ENCODE measurements at places on chromosomes 7 and 10.

DNA sequence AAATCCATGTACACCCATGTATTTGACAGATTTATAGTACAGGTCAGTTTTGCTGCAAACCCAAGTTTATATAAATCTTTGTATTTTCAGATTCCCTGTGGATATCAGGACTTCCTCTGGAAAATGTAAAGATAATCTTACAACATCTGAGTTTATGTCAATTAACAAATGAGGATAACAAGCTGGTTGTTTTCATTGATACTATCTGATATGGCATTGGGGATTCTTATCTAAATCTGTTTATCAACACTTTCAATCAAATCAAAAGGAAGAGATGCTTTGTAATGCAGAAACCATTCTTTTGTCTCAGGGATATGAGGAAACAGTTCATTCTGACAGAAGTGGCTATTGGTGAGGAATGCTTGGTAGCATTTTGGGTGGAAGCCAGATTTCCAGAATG, 64.9 kb upstream of the FAM204A start:
- no peak for DNase-seq

DNA sequence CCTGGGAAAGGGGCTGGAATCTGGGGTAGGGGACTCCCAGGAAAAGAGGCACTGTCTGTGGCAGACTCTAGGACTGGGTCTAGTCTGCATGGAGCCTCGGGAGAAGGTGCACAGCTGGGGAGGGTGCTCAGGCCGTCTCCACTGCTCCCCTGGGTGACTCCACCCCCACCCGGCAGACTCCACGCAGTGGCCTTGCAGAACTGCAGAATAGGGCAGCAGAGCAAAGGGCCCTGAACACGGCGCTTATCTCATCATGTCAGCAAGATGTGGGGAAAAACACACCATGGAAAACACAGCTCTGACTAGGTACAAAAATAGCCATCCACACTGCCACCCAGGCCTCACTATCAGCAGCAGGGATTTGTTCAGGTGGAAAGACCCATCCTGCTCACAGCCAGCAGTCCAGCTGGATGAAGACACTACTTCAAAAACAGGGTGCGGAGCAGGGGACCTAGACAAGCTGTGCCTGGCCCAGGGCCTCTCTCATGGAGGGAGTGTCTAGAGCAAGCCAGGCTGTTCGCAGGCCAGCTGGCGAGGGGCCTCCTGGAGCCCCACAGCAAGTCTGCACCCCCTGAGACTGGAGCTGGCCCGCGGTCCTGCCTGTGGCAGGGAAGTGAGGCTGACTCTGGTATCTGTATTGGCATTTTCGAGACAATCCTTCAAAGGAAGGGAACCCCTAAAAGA, 11.7 kb downstream of the MAT1A start:
- DNase-seq = no peak

DNA sequence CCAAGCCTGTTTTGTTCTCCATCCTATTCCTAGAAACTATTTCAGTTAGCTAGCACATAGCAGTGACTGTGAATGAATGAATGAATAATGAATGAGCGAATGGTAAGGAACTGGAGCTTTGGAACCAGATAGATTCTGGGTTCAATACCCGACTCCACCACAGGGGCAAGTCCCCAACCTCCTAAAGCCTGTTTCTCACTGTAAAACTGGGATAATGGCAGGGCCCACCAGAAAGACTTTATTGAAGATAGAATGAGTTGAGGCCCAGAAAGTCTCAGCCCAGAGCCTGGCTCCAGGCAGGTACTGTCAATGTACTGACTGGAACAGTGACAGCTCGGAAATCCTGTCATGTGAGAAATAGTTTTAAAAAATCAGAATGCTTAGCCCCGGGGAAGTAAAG, 1.1 kb upstream of the CDH23 start:
- no peak for DNase-seq

GRCh38 chr10:19815731-19816410, 361 bp upstream of the PLXDC2 start:
- no peak for DNase-seq

DNA sequence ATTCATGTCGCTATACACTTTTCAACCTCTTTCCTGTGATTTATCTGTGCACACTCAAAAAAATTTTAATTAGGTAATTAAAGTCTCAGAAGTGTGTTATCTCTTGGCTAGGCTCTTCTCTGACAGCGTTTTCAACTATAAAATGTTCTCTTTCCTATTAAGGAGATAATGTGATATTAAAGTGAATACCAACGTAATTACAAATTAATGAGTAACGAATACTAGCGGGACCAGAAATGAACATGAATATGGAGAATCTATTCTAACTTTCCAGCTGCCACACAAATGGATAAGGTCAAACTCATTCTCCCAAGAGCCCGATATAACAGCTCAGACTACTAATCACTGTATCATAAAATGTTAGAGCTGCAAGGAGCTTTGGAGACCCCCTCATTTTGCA, 12.0 kb downstream of the COL1A2 start:
- DNase-seq = no peak

DNA sequence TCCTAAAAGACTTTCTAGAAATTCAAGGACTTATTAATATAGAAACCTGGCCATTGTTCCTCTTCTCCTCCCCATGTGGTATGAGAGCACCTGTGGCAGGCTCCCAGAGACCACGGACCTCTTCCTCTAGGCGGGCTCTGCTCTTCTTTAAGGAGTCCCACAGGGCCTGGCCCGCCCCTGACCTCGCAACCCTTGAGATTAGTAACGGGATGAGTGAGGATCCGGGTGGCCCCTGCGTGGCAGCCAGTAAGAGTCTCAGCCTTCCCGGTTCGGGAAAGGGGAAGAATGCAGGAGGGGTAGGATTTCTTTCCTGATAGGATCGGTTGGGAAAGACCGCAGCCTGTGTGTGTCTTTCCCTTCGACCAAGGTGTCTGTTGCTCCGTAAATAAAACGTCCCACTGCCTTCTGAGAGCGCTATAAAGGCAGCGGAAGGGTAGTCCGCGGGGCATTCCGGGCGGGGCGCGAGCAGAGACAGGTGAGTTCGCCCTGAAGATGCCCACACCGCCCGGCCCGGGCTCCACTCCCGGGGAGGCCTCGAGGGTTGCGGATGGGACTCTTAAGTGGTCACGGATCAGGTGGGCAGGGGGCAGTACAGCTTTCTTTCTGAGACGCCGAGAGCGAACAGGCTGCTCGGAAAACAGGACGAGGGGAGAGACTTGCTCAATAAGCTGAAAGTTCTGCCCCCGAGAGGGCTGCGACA, at the start of gene SLC26A4:
TSS of gene SLC26A4 (plus strand) at position 448 of the 700 bp plus-strand sequence. CDS start 814 bp downstream, outside the sequence.
- peak; percentile 50 for DNase-seq

GRCh38 chr10:3148041-3148440, 24.5 kb downstream of the PITRM1 start:
- no peak for DNase-seq

GRCh38 chr10:133067149-133068105, 20.3 kb upstream of the ADGRA1 start:
- no peak for DNase-seq

GRCh38 chr10:314871-315270, 179.6 kb downstream of the ZMYND11 start:
- no peak for DNase-seq

DNA sequence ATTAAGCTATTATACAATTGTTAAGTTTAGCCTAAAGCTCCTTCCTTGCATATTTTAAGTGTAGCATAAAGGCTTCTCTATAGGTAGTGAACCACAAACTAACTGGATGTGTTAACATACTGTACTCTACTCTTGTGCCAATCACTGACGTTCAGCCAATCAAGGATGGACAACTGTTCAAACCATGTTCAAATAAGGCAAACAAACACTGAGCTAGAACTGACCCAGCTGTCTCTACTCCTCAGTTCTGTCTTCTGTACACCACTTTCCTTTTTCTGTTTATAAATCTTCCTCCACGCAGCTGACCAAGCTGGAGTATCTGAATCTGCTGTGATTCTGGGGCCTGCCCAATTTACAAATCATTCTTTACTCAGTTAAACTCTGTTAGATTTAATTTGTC, 188.7 kb upstream of the MBL2 start:
- no peak for DNase-seq

DNA sequence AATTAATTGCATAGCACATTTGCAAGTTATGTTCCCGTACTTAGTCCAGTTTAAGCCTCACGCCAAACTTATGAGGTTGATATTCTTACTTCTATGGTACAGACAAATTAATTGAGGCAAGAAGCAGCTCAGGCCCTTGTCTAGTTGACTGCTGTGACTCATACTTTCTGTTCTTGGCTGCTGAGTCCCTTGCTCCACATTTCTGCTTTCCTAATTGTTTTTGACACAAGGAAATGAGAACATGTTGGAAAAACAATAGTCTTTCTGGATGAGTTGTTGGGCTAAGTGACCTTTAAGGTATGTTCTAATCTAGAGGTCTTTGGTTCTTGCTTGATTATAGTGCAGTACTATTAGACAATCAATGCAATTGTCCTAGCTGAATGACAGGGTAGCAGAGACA, 331.8 kb downstream of the NRG3 start:
- no peak for DNase-seq

DNA sequence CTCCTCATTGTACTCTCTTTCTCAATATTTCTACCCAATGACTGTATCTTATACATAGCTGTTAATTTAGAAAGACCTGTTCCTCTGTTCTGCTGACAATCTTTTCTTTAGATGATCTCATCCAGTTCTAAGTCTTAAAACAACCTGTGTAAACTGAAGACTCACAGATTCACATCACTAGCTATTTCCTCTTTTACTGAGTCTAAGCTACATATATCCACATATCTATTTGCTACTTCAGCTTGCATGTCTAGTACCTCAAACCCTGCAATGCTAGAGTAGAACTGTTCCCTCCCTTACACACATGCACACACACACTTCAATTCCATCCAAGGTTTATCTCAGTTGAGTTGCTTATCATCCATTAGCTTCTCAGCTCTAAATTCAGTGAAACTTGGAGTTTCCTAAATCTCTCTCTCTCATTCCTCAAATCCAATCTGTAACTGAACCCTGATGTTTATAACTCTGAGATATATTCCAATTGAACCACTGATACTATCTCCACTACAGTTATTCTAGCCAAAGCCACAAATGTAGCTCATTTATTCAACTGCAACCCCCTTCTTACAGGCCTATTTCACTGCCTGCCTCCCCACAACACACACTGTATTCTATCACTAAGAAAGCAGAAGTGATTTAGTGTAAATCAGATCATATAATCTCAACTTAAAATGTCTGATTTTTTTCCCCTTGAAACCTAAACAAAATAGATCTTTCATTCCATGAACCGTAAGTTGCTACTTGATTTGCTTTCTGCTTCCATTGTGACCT, 1036.8 kb upstream of the POT1 start:
- no peak for DNase-seq

DNA sequence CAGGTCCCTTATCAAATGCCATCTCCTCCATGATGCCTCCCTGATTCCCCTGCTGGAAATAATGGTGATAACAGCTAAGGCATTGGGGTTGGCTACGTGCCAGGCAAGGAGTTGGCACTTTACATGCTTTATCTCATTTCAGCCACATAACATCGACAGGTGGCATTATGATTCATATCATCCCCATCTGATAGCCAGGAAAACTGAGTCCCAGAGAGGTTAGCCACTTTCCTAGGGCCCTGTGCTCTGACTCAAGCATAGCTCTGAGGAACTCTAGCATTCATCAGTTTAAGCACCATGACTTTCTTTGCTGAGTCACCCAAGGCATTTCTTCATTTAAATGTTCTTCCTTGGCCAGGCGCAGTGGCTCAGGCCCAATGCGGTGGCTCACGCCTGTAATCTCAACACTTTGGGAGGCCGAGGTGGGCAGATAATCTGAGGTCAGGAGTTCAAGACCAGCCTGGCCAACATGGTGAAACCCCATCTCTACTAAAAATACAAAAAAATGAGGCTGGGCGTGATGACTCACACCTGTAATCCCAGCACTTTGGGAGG, 6.6 kb downstream of the LEP start:
- DNase-seq = no peak

GRCh38 chr7:111593343-111593742, 31.1 kb upstream of the IMMP2L start:
- no peak for DNase-seq

GRCh38 chr7:157090485-157091165, 48.1 kb upstream of the UBE3C start:
- DNase-seq = no peak

GRCh38 chr7:28293527-28293835, 112.9 kb upstream of the JAZF1 start:
- DNase-seq = no peak

All from stimulated activated CD4-positive, alpha-beta T cell treated with anti-CD3 and anti-CD28 coated beads, TNF-alpha, amount 100 ng/mL, for 24 hours (primary cell).